Islet precursor cell (in vitro differentiated cells): ENCODE measurements at places on chromosomes 16 and 17.
A peak's percentile ranks its signal among the peaks of the same experiment; 100 is the strongest.

- DNase-seq, result peak; percentile 94
These were observed 956 bp upstream of the CHD3 start for GRCh38 chr17:7887482-7888183.

- no peak for DNase-seq
These were observed 61.5 kb downstream of the NF1 start for GRCh38 chr17:31156326-31156725.

DNA sequence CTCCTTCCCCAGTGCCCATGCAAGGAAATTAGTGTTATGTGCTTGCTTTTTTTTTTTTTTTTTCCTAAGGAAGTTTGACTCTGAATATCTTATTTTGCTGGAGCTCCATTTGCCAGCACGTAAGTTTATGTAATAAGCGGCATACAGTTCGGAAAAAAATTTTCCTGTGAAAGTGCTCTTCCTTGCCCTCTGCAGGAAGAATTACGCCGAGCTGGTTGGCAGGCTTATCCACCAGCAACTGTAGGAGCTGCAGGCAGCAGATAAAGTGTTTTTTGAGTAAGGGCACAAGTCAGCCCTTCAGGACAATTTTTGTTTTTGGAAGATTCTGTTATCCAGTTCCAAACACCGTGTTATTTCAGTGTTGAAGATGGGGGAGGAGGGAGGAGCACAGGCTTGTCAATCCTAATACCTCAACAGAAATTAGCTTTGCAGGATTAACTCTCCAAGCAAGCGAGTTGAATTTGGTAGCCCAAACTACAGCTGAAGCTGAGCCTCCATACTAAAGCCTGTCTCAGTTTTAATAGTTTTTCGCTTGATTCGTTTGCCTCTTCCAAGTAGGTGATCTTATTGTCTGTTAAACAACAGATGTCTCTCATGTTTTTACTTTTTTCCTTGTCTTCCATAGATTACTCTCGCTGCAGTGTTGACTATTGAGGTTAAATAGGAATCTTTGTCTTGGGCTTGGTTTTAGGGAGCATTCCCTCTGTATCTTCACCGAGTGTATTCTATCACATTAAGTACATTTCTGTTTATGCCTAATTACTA is 1.1 kb downstream of the SPECC1 start:
- no peak for DNase-seq

DNA sequence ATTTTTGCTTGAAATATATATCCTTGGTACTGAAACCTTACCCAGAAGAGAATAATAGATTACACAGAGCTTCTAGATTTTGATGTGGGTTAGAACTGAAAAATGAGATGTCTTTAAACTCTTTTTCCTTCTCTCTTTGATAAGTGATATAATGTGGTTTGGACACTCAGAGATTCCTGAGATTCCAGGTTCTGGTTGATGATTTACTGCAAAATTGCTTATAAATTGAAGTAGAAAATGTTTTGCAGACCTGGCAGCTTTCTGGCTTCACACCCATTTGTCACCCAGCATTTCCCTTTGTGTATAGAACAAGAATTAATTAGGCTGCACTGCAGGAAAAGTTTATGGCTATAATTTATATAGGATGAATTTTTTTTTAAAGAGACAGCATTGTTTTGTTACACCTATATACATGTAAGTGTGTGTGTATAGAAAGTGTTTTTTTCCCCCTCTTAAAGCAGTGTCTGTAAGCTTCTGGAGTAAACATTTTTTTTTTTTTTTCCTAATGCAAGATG is 23.5 kb downstream of the AATF start:
- no peak for DNase-seq

DNA sequence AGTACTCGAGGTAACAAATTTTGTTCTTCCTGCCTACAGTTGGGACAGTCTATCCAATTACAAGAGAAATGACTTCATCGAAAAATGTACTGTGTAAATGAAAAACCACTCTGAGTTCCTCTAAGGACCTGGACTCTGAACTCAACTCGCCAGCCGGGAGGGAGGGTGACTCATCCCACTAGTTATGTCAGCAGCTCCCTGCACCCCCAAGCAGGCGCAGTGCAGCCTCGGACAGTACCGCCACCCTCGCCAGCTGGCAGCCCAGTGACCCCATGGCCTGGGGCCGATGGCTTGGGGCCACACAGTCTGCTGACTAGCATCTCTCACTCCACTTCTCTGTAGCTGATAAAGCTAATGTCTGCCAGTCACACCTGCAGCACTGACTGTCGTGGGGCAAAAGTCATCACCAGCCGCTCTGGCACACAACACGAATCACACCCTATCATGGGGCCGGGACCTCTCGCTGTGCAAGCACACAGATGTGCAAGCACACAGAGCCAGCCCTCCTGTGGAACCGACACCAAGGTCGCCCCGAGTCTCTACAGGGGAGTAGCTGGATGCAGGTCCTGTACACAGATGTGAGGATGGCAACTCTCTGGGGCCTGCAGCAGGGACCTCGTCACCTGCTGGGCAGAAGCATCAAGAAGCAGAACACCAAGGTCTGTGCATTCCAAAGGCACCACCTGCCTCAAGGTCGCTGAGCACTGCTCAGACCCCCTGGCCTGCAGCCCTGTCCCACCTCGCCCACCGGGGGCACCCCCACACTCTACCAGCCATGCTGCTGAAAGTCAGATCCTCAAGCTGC is 5.7 kb downstream of the CSNK1D start:
- DNase-seq, result peak; percentile 84

- no peak for DNase-seq
These were observed 382.2 kb upstream of the CDH5 start for GRCh38 chr16:65984296-65984695.

DNA sequence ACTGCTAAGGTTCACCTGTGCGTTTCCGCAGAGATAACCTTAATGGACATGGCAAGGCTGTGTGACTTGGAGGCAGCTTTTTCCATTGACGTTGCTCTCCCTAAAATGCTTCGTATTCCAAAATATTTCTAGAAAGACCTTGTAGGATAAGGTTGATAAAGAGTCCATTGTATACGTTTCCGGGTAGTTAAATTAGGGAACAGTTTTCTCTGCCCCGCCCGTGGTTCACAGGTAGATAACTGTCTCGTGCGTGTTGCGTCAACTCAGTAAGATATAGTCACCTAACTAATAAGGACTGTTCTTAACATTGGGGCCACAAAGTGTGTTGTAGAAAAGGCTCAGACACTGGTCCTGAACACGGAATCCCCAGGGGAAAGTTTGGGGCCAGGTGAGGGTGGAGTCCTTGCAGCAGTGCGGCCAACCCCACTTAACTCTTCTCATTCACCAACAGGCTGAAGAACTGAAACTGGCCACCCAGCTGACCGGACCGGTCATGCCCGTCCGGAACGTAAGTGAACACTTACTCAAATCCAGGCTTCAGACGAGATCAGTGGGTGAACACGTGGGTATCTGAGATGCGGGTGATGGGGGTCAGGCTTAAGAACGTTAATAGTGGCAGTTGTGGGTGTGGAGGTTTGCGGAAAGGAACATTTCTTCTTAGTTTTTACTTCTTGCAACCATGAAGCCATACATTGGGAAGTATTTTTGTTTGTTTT is 1.6 kb downstream of the RPL13 start:
- no peak for DNase-seq

DNA sequence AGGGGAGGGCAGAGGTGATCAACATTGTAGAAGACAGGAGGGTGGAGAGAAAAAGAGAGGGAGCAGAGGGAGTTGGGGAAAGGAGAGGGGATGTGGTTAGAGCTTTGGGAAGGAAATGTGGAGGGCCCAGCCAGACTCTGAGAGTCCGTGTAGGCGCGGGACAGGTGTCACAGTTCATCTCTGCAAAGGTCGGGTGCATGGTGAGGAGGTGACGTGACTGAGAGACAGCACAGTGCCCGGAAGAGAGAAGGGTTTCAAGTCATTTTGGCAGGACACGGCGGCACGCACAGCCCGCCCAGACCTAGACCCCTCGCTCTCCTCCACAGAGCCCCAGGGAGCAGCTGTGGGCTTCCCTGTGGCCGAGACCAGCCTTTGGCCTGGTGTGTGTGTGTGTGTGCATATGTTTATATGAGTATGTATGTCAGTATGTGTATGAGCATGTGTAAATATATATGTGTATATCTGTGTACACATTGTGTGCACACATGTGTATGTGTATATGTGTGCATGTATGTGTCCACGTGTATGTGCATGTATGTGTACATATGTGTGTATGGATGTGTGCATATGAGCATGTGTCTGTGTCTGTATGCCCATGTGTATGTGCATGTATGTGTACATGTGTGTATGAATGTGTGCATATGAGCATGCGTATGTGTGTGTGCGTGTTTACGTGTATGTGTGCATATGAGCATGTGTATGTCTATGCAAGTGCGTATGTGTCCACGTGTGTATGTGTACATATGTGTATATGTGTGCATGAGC is 104.6 kb downstream of the SEC14L1 start:
- no peak for DNase-seq

DNA sequence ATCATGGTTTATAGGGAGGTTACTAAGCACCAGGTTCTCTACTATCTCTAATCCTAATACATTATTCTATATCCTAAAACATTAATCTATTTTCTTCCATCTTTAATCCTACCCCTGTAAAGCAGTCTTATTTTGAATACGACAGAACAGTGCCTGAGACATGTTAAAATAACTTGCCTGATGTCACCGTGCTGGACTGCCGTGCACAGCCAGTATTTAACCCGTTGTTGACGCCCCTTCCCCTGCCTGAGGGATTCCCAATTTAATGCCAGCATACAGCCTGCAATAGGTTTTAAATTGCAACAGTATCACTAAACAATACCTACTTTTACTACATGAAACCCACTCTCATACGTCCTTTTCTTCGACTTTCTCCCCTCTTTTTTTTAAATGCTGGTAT is 133.3 kb downstream of the PARN start:
- no peak for DNase-seq

DNA sequence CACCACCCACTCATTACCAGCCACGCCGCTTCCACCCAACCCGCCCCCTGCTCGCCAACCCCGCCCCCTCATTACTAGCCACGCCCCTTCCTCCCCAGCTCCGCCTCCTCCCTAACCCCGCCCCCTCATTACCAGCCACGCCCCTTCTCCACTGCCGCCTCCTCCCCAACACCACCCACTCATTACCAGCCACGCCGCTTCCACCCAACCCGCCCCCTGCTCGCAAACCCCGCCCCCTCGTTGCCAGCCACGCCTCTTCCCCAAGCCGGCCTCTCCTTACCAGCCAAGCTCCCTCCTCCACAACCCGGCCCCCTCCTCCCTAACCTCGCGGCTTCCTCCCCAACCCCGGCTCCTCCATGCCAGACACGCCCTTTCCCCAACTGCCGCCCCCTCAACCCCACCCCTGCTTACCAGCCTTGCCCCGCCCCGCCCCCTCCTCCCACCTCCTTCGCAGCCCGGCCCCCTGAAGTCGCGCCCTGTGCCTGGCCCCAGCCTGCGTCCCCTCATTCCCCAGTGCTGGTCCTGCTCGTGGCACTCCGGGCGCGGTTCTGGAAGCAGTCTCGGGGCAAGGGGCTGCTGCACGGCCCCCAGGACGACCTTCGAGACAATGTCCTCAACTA is 7.3 kb downstream of the SLC22A31 start:
- DNase-seq, result peak; percentile 76

- DNase-seq, result peak; percentile 72
These were observed 1.2 kb downstream of the HOXB1 start for GRCh38 chr17:48529683-48530009.

- DNase-seq, result no peak
These were observed 11.0 kb upstream of the CRISPLD2 start for GRCh38 chr16:84808826-84809225.

DNA sequence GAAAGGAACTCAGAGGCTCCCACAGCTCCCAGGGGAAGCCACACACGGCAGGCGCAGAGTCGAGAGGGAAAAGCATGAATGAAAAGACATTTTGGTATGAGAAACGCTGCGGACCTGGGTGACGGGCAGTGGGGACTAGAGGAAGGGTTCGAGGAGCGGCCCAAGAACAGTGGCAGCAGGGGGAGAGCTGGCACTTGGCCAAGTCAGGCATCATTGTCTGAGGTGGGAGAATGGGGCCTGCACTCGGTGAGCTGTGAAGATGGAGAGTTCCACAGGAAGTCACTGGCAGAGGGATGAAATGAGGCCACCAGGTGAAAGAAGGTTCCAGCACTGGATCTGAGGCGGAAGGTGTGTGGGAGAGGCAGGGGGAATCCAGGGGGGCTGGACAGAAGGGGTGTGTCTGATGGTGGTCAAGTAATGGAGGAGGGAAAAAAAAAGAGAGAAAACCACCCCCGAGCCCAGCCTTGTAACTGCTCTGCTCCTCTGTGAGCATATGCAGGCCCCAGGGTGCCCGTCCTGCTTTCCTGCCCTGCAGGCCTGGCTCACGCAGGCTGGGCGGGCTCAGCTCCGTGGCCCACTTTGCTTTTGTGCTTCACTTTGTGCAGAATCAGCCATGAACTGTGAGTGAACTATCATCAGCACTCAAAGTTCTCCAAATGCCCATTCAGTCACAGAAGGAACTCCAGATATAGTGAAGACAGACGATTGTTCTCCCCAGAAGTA is 31.8 kb downstream of the TMEM204 start:
- DNase-seq, result no peak

GRCh38 chr17:28901866-28902818 is 737 bp downstream of the DHRS13 start:
- DNase-seq, result peak; percentile 52

DNA sequence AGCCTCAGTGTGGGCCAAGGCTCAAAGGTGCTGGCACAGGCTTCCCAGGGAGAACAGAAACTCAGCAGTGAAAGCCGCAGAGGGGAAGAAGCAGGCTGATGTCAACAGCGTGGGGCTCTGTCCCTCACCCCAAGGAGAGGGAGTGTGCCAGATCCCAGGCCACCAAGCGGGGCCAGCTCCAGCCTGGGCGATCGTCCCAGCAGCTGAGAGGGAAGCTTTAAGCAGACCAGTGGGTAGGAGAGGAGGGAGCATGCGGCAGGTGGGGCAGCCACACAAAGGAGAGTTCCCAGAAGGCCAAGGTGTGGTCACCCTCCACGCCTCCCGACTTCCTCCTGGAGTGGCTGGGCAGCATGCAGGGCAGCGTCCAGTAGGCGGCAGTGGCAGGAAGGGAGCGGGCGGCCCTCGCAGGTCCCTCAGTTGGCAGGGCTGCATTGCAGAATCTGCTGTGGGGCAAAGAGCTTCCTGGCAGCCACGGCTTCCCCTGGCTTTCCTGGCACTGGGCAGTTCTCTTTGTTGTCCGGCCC is 6.0 kb downstream of the SYNGR2 start:
- DNase-seq, result no peak

GRCh38 chr16:4245077-4245791 is 3.4 kb upstream of the SRL start:
- no peak for DNase-seq

- DNase-seq, result peak; percentile 76
These were observed 6.4 kb upstream of the CACNG4 start for GRCh38 chr17:66957951-66958579.

DNA sequence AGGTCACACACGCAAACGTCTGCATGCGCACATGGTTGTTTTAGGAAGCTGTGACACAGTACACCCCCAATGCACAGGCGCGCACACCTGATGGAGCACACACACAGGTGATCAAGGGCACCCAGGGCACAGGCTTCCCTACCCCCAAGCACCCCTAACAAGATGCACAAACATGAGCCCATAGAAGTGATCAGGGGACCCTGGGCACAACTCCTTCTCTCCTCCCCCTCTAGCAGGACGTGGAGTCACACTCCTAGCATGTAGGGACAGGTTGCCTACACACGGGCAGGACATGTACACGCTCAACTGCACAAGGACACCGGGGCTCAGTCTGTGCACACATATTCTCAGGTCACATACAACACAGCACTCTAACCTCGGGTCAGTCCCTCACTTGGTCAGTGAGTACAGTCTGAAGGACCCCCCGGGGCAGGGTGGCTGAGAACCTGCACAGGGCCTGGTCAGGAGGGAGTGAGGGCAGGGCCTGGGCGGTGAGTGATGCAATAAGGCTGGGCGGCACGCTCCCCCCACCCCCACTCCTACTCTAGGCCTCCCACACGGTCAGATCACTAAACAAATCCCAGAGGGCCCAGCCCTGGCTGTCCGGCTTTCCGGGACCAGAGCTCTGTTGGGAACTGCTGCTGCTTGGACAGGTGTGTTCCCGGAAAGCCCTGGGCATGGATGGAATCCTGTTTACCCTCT is 751 bp upstream of the DOC2B start:
- no peak for DNase-seq
